Suprapubic skin (tissue), 4 donors: ENCODE measurements at places on chromosomes 5 and 9.

GRCh38 chr5:69468631-69469030 lies 24.0 kb upstream of the OCLN start:
- H3K27ac ChIP-seq, result no peak overlapping the region
- H3K27me3 ChIP-seq, result no peaks in the 10 kb centered on the region
- no peak overlapping the region for H3K4me3 ChIP-seq

DNA sequence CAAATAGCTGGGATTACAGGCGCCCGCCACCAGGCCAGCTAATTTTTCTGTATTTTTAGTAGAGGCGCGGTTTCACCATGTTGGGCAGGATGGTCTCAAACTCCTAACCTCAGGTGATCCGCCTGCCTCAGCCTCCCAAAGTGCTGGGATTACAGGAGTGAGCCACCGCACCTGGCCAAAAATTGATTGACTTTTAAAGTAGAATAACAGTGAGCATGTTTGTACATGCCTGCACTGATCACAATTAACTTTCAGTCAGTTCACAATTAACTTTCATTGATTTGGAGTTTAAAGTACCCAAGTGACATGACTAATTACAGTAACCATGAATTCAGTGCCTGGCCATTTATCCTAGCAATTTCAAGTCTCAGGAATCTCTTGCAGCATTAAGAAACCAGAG lies 61.3 kb downstream of the ANKH start:
- no peaks in the 10 kb centered on the region for H3K36me3 ChIP-seq
- no peak for DNase-seq
- H3K4me3 ChIP-seq, result no peak overlapping the region
- H3K4me1 ChIP-seq, result peaks cover 8% of the 10 kb centered on the region

- peaks cover 46% of the 10 kb centered on the region for H3K36me3 ChIP-seq
- no peak overlapping the region for H3K4me3 ChIP-seq
- no peak for DNase-seq
- H3K27ac ChIP-seq, result no peak overlapping the region
Observed at GRCh38 chr9:81591791-81592190, 97.6 kb downstream of the TLE1 start.

- H3K4me1 ChIP-seq, result peaks cover 17% of the 10 kb centered on the region
- peak overlapping the region; percentile 61 for H3K4me3 ChIP-seq
- H3K27ac ChIP-seq, result no peak overlapping the region
- H3K36me3 ChIP-seq, result no peaks in the 10 kb centered on the region
- H3K27me3 ChIP-seq, result peaks cover 28% of the 10 kb centered on the region
Observed at GRCh38 chr5:83721953-83722901, 1.6 kb upstream of the HAPLN1 start.

DNA sequence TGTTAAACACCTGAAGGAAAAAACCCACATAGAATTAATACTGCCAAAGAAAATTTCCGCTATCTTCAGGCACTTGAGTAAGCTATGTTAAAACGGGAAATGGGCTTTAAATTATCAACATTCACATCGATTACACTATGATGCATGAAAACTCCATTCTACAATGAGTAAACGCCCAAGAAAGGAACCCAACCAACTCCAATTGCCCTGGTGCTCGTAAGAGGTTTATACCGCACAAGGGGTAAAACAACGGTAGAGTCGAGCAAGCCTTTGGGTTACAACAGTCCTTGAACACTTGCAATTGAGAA lies 1.0 kb downstream of the AGTPBP1 start:
- H3K36me3 ChIP-seq, result no peaks in the 10 kb centered on the region
- no peaks in the 10 kb centered on the region for H3K27me3 ChIP-seq
- H3K4me3 ChIP-seq, result peak overlapping the region; percentile 96
- no peak for DNase-seq

DNA sequence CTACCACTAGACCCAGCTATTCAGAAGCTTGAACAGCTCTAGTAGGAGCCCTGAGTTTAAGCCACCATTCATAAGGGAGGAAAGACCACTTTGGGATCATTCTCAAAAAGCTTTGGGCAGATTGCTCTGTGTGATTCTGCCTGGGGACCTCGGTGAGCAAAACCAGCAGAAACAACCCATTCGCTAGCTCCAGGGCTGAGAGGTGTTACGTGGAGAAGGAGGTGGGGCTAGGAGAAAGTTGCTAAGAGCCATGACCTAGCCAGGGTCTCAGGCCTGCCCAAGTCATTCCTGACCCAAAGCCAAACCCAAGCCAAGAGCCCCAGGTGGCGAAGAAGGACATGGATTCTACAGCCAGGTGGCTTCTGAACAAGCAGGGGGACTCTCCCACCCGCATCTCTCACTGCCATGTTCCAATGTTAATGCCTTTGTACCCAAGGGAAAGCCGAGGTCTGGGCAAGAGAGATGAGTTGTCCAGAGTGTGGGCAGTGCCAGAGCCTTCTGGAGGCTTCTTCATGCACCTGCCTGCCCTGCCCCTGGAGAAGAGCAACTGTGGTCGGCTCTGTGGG lies 4.0 kb upstream of the BARHL1 start:
- H3K4me1 ChIP-seq, result peaks cover 23% of the 10 kb centered on the region
- no peak overlapping the region for H3K27ac ChIP-seq
- DNase-seq, result no peak

- H3K4me1 ChIP-seq, result peaks cover under 1% of the 10 kb centered on the region
- H3K4me3 ChIP-seq, result no peak overlapping the region
- no peaks in the 10 kb centered on the region for H3K36me3 ChIP-seq
- DNase-seq, result no peak
- H3K27me3 ChIP-seq, result no peaks in the 10 kb centered on the region
Observed at GRCh38 chr9:76452839-76453238, 6.1 kb upstream of the GCNT1 start.

GRCh38 chr5:136157514-136157913 lies 24.9 kb downstream of the SMAD5 start:
- no peak for DNase-seq
- no peak overlapping the region for H3K4me3 ChIP-seq
- no peak overlapping the region for H3K27ac ChIP-seq
- peaks cover 49% of the 10 kb centered on the region for H3K36me3 ChIP-seq
- H3K27me3 ChIP-seq, result no peaks in the 10 kb centered on the region
- H3K4me1 ChIP-seq, result peaks cover 6% of the 10 kb centered on the region

GRCh38 chr5:91341154-91341553 lies 42.0 kb downstream of the ARRDC3 start:
- H3K27ac ChIP-seq, result no peak overlapping the region
- H3K4me3 ChIP-seq, result no peak overlapping the region
- H3K36me3 ChIP-seq, result no peaks in the 10 kb centered on the region
- DNase-seq, result no peak

- no peaks in the 10 kb centered on the region for H3K27me3 ChIP-seq
- no peak for DNase-seq
- peaks cover 8% of the 10 kb centered on the region for H3K4me1 ChIP-seq
- H3K4me3 ChIP-seq, result no peak overlapping the region
- H3K27ac ChIP-seq, result no peak overlapping the region
Observed at GRCh38 chr5:120769312-120769872, 305.3 kb downstream of the PRR16 start.
